ENCODE measurements at places on chromosomes 1 and 21. TPM values are rescaled to one million over a fixed set of nuclear protein-coding genes. Genes with fewer than 3 reads are reported as not detected.

DNA sequence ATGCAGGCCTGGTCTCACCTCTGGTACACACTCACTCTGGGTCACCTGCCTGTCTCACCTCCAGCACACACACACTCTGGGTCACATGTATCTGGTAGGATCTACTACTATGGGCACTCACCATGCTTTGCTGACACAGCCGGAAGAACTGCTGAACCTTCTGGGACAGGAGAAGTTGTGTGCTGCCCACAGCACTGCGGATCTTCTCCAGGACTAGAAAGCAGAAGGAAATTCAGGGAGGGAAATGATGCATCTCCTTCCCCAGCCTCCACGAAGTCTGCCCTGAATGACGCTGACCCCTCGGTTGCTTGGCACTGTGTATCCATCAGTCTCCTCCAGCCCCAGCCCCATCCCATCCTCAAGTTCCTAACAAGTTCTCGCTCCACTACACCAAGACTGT, 7.9 kb upstream of the SMIM12 start:
- no peak for DNase-seq

- no peak for DNase-seq
Measured at GRCh38 chr1:199909137-199909536, 118.4 kb upstream of the NR5A2 start.

Gene ZBTB8A
- 10.7 TPM for total RNA-seq

Gene SELE
- total RNA-seq, result 0.06 TPM

DNA sequence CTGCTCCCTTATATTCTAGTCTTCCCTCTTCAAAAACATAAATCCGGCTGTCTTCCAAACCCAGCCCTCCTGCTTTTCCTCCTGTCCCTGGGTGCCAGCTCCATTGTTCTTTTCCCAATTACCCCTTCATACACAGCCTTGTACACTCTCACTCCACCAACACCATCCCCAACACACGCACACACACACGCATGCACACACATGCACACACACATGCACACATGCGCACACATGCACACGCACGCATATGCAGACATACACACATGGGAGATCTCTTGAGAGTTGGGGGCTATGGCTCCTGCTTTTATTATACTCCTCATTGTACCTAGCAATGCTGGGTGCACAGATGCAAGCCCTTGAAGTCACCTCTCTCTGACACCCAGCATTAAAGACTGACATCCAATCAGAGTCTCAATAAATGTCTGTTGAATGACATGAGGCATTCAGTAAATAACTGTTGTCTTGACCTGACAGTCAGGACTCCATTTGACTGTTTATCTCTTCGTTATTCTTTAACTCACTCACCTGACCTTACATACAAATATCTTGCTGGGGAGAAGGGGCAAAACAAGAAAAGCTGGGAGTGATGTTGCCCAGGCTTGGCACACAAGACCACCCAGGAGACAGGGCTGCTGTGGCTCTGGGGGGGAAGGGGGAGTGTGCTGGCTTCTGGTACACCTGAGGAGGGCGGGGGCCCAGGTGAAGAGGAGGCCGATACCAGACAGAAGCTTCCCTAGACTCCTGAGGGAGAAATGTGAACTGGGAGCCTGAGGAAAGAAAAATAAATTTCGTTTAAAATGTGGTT, 16.0 kb downstream of the ABCA4 start:
- no peak for DNase-seq

GRCh38 chr1:3261007-3261968, 192.3 kb downstream of the PRDM16 start:
- no peak for DNase-seq

DNA sequence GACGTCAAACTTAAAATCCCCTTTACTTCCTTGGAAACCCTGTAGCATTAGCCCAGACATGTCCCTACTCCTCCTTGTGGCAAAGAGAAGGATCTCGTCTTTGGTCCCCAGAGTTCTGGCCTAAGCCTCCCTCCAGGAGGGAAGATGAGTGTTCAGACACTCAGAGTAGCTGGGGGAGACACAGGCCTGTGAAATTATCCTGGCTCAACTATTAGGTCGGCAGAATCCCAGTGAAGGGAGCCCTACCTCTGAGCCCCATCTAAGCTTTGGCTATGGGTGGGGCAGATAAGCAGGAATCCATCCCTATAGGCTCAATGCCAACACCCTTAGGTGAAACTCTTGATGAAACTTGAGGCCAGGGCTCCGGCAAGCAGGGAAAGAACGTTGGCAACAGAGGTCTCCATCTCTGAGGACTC, 1.7 kb upstream of the SFN start:
- DNase-seq, result no peak

Gene OR2AJ1
- not detected for total RNA-seq

- DNase-seq, result no peak
Measured at GRCh38 chr1:194358208-194358581, 1171.8 kb upstream of the B3GALT2 start.

- DNase-seq, result no peak
Measured at GRCh38 chr1:112954945-112955772, 837 bp downstream of the SLC16A1 start.

GRCh38 chr1:118826669-118827068, 161.5 kb downstream of the TBX15 start:
- DNase-seq, result no peak

GRCh38 chr1:176696109-176696508, 233.1 kb downstream of the PAPPA2 start:
- no peak for DNase-seq

DNA sequence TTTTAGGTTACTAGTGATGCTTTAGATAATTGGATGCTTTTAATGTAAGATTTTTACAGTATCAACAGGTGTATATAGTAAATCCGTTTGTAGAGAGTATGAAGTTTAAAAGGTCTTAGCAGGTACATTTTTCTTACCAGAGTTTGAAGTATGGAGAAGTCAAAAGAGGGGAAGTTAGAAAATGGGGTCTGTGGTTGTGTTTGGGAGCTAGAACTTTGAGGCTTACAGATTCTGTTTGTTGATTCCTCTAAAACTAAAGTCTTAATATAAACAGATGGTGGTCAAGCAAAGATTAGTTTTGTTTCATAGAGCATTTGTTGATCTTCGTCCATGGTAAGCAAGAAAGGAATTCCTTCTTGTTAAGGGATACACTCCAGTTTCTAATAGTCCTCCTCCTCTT, 35.8 kb downstream of the CDC42 start:
- no peak for DNase-seq

Gene SFN
- 1.7 TPM for total RNA-seq

Gene TMEM269
- 0.06 TPM for total RNA-seq

DNA sequence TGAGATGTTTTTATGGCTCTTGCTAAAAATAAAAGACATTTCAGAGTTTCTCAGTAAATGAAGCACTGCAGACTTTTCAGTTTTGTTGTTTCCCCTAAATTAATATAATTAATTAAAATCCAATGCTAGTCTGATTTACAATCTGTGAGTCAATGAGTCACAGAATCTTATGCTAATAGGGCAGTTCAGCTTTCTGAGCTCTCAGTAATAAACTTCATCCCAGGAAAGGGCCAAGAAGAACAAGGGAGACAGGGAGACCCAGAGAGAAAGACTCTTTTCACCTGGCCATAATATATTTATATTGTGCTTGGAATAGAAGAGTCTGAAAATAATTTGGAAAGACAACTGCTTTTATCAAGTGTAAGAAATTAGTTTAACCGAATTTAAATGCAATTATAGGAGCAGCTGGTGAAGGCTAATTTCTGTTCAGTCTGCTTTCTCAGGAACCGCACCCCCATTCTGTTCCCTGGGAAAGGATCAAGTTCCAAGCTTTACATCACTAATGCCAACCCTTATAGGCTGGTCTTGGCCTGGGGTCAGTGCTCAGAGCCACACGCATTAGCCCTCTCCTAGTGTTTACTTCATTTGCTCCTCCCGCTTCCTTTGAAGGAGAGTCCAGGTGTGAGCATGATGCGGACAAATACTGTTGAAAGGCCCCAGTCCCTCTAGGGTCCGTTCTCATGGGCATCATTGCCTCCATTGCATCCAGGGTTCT, 145.6 kb downstream of the ZBTB18 start:
- DNase-seq, result no peak

GRCh38 chr1:59141267-59141863, 155.5 kb upstream of the FGGY start:
- DNase-seq, result peak; percentile 72

Gene FLAD1
- 23.5 TPM for total RNA-seq

Gene APCS
- total RNA-seq, result not detected

DNA sequence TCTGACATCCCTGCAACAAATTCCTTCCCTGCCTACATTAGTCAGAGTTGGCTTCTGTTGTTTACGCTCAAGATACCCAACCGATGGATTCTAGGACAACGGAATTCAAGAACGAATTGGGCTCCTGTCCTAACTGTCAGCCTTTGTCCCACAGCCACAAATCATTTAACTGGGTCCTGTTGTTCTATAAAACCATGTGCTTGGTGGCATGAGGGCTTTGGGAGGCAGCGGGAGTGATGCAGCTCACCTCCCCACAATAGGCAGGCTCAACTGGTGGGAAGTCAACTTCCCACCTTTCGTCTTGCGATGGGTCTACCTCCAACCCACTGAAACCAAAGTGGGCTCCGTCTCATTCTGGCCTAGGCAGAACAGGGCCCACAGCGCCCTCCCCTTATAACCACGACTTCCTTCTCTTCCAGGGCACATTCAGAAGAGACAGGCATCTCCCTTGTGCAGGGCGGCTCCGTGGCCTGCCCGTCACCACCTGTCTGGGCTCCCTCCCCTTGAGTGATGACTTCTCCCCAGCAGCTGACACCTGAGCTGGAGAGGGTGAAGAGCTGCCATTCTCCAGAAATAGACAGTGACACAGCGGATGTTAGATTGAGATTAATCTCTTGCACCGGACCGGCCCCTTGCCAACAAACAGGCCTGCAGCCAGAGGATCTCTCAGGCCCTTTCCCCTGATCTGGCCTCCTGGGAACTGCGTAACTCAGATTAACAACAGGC, 26.5 kb downstream of the LRRC38 start:
- no peak for DNase-seq

GRCh38 chr1:201904579-201904978, 15.9 kb downstream of the SHISA4 start:
- DNase-seq, result no peak

DNA sequence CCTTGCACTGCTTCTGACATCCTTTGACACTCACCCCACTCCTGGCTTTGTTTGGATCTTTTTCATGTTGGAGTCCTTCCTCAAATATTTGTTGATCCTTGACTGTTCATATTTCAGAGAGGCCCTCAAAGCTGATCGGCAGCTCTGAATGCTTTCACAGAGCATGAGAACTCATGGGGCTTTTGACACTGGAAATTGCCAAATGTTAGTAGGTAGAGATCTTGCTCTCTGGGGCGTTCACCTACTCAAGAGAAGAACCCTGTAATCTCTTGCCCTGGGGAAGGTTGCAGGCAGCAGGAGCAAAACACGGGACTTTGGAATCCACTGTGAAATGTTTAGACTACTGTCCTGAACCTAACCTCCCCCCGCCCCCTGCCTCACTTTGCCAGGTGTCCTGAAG, 67.4 kb upstream of the STUM start:
- DNase-seq, result no peak

DNA sequence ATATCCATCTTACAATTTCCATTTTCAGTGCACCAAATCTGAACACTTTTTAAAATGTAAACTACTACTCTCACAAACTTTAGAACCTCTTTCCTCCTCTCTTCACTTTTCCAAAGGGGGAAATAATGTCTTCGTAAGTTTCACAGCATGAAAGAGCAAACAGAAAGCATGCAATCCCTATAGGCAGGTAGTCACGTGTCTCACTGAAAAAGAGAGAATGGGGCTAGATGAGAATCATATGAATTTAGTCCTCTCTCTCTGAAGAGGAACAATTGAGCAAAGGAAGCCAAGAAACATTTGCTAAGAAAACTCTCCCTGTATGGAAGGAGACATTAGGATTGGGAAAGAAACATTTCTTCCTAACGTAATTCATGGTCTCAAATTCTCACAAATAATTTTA, 613.9 kb downstream of the PLA2G4A start:
- DNase-seq, result no peak

Measured in esophagus muscularis mucosa (tissue), 4 donors.